ENCODE measurements at places on chromosomes 1 and 21.

DNA sequence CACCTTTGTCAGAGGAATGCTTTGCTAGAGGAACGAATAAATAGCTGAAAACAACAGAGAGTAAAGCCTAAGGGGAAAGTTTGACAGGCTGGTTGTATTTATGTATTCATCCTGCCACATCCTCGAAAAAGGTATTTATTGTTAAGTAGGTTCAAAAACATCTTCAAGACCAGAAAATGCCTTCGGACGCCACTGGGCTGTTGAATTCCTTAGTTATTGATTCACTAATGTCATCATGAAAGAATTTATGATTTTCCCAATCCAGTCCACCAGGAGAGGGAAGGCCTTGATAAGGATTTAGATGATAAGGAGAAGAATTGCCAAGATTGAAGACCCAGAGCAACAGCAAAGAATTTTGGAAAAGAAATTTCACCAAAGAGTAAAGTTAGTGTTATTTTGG is 35.2 kb upstream of the MAB21L3 start:
- no peak for DNase-seq

DNA sequence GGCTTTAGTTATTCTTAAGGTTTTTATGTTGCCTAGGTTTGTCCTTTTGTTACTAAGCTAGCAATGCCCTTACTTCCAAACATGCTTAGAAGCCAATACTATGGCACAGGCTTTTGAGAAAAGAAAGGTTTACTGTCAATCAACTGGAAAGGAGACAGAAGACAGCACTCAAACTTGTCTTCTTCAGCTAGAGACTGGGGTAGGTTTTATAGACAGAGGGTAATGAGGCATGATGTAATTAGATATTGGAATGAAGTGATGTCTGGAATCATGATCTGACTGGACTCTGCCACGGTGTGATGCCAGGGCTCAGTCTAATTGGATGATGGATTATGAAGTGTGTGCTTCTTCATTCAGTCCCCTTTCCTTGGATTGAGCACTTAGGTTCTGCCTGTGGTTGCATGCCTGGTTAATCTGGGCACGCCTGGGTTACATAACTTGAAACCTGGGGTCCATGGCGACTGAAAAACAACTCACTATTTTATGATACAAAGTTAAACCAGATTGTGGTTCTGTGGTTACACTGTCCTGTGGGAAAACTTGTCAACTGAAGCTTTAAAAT is 625.8 kb downstream of the BRINP3 start:
- DNase-seq, result no peak

GRCh38 chr1:17687145-17687544 is 68.0 kb upstream of the ACTL8 start:
- no peak for DNase-seq

- no peak for DNase-seq
These were observed 333.3 kb downstream of the MRPL39 start for GRCh38 chr21:25273959-25274358.

GRCh38 chr1:208228026-208228425 is 16.2 kb downstream of the PLXNA2 start:
- no peak for DNase-seq

- no peak for DNase-seq
These were observed 1407.5 kb downstream of the KCNT2 start for GRCh38 chr1:195200772-195201171.

DNA sequence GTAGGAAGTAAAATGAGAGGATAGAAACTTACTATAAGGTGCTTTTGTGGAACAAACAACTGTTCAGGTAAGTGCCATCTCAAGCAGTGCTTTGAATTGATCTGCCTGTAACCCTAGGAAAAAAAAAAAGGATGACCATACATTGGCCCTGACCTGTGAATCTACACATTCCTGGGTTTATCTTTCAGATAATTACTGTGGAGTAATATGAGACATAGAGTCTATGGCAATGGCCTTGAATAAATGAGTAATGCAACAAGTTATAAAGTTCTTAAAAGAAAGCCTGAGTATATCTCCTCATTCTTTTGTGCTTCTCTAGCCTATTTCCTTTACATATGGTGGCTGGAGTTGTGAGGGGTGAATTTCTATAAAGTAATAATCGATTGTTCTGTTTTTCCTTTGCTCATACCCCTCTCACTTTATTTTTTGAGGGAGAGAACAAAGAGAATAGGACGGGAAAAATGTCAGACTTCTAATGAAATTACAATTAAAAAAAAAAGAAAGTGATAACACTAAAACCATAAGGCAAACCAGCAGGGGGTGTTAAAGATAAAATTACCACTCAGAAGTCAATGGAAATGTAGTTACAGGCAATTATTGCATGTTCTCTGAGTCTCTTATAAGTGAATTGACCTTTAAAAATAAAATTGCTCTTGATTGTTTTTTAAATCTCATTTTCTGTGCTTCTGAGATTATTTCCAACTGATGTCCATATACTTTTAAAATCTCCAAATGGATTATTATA is 12.4 kb upstream of the ATP1A1 start:
- no peak for DNase-seq

GRCh38 chr1:10177876-10178275 is 32.5 kb upstream of the KIF1B start:
- no peak for DNase-seq

- DNase-seq, result peak; percentile 71
These were observed at the start of gene FAM43B for GRCh38 chr1:20551945-20552727. TSS of gene FAM43B (plus strand) at chr1:20552573. CDS start at chr1:20552974, 401 bp downstream.
